ENCODE measurements at places on chromosomes 5 and 9.
A peak's percentile ranks its signal among the peaks of the same experiment; 100 is the strongest.

- DNase-seq = no peak
These were observed 42.9 kb upstream of the F2RL1 start for GRCh38 chr5:76775921-76776320.

GRCh38 chr9:130598188-130598587 is 18.8 kb downstream of the FUBP3 start:
- no peak for DNase-seq

DNA sequence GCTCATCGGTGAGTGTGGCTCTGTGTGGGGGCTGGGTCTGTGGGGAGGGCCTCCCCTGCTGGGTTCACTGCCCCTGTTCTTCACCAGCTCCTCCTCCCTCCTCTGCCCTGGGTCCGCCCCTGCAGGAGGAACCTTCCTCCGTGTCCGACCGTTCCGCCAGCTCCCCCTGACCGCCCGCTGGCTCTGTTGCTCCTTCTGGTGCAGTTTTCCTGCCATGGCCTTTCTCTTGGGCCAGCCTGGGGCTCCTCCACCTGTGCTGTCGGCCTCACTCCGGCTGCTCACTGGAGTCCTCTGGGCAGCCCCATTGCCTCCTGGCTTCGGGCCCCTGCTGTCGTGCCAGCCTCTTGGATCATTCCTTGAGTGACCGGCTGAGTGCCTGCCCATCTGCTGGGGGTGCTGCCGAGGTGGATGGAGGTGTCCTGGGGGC is 12.3 kb downstream of the RNU6ATAC start:
- DNase-seq = no peak

DNA sequence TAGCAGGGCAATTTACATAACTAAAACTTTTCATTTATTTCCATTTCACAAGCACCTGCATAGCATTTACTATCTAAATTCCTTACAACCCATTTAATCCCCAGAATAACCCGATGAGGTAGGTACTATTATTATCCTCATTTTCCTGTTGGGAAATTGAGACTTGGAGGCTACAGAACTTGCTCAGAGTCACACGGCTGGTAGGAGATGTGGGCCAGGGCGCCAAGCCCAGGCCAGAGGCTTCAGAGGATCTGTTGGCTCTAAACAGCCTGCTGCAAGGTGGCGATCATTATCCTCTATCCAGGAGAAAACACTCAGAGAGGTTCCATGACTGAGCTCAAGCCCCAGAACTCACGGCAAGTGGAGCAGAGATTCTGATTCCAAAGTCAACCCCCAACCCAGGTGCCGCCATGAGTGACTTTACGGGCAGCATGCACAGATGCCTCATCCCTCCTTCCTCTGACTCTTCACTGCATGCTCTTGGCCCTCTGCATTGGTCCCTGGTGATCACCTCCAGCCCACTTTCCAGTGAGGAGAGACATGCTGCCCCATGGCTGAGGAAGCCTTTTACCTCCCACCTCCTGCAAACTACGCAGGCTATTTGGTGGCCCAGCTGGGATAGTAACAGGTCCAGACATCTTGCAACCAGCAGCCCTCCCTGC is 168.4 kb upstream of the FSTL4 start:
- DNase-seq = no peak

DNA sequence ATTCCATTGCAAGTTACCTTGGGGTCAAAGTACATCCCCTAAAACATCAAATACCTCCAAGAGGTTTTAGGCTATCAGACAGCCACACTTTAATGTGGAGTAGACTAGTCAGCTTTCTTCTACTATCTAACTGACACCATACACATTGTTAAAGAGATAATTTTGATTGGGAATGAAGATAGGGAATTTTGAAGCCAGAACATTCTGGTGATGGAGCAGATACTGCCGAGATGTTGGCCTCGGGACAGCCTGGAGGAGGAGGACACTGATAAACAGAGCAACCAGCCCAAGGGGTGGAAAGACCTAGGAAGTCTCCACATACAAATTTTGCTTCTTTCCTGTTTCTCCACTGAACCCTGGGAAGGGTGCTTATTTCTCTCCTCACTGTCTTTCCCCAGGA is 14.9 kb downstream of the TJP2 start:
- DNase-seq = no peak

DNA sequence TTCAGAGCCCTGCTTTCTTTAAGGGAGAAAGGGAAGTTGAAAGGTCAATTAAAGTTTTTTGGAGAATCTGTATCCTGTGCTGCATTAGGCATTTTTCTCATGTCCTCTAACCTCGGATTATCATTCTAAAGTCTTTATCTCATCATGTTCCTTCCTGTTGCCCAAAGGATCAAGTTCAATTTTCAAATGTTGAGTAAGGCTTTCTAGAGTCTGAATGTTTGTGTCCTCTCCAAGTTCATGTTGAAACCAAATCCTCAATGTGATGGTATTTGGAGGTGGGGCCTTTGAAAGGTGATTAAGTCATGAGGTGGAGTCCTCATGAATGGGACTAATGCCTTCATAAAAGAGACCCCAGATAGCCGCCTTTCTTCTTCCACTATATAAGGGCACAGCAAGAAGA is 20.2 kb upstream of the TNC start:
- DNase-seq = no peak

GRCh38 chr9:93235300-93235960 is 51.5 kb downstream of the WNK2 start:
- no peak for DNase-seq

DNA sequence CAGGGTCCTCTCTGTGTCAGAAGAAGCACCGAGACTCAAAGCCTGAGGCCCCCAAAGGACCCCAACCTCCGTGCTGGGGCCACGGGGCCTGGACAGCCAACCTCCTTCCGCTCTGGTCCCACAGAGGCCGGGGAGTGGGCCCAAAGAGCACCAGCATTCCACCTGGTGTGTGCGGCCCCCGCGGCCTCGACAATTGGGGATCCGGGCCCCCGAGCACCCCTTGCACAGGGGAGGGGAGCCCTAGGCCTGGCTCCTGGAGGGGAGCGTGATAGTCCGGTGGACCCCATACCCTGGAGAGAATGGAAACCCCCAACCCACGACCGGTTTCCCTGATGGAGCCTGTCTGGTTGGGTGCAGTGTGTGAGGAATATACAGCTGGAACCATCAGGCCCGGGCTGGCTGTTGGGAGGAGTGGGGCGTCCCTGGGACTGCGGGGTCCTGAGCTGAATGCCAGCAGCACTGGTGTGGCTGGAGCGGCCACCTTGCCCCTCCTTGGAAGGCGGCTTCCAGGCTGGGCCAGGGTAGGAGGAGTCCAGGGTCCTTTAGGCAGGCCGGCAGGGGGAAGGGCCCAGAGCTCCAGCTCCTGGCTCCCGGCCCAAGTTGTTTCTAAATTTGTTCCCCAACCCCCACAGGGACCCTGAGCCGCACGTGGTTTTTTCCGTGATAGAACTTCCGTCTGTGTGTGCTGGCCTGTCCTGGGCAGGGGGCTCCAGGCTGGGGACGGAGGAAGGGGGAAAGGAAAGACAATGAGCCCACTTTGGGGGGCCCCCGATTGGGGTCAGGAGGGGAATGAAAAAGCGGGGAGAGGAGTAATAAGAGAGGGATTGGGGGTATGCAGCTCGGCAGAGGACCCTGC is 825 bp upstream of the TOR4A start:
- no peak for DNase-seq

GRCh38 chr9:108766626-108767161 is 89.1 kb downstream of the ACTL7B start:
- DNase-seq = no peak

GRCh38 chr5:128913551-128913950 is 51.7 kb upstream of the SLC27A6 start:
- no peak for DNase-seq

DNA sequence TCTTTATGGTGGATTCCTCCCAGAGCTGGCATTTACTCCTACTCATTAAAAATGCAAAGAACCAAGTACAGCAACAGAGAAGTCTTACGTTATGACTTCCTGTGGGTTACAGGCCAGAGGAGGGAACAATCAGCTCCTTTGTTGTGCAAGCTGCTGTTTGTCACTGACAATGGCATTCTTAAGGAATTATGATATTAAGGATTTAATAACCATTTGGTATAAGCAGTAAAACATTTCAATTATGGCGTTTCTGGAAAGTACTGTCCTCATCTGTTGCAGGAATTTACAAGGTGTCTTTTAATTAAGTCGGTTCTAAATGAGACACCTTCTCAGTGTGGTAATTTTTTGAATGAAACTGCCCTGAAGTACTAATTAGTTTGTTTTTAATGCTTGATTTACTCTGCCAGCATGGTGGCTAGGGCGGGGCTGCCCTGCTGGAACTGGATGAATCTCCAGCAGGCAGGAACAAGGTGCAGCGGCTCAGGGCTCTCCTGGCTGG is 49.1 kb upstream of the VDAC1 start:
- peak; percentile 30 for DNase-seq

- DNase-seq = no peak
These were observed 1532.8 kb upstream of the ACO1 start for GRCh38 chr9:30851600-30851999.

DNA sequence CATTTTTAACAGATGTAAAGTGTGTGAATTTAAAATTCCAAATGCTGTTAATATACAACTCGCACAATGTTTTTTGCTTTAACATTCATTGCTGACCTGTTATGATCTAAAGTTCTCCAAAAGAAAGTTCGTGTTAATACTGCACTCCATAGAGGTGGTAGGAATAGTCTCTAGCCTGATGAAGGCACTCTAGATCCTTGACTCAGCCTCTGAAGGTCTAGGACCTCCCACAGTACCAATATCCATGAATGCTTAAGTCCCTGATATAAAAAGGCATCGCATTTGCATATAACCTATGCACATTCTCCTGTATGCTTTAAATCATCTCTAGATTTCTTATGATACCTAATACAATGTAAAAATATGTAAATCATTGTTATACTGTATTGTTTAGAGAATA is 213.6 kb downstream of the EFNA5 start:
- DNase-seq = no peak

DNA sequence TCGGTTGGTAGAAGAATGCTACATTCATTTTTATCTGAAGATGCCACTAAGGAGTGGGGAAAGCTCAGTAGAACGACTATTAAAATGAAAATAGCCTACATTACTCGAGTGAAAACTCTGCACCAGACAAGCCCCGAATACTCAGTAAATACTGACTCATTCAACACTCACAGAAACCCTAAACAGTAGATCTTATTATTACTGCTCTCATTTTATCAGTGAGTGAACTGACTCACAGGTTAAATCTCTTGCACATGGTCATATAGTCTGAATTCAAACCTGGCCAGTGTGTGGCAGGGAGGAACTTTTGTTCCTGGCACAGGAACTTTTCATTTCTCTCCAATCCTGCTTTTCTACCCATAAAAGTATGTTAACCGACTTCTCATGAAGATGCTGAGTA is 9.6 kb upstream of the PAPPA start:
- DNase-seq = no peak

DNA sequence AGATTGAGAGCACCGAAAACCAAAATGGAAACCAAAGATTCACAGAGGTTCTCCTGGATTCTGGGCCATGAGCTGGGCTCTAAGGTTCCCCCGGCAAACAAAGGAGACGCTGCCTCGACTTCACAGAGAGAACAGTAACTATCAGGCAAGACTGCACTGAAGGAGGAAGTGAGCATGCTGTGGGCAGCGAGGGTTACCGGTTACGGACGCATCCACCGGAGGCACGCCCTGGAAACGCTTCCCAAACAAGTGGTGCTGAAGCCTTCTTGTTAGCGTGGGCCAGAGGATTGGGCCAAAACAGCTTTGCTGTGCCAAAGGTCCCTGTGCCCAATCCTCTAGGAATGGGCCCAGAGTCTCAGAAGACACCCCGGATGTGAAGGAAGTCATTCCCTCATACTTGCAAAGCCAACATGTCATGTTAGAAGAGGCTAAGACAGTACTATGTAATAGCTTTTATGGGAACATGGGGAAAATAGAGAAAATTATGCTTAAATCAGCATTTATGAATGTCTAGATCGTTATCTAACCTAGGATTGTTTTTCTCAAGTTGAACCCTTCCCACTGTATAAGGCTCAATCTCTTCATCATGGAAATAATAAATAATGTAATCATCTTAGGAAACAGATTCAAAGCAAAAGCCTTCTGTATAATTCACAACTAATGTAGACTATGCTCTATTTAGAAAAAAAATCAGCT is 145.4 kb downstream of the GABBR2 start:
- no peak for DNase-seq

DNA sequence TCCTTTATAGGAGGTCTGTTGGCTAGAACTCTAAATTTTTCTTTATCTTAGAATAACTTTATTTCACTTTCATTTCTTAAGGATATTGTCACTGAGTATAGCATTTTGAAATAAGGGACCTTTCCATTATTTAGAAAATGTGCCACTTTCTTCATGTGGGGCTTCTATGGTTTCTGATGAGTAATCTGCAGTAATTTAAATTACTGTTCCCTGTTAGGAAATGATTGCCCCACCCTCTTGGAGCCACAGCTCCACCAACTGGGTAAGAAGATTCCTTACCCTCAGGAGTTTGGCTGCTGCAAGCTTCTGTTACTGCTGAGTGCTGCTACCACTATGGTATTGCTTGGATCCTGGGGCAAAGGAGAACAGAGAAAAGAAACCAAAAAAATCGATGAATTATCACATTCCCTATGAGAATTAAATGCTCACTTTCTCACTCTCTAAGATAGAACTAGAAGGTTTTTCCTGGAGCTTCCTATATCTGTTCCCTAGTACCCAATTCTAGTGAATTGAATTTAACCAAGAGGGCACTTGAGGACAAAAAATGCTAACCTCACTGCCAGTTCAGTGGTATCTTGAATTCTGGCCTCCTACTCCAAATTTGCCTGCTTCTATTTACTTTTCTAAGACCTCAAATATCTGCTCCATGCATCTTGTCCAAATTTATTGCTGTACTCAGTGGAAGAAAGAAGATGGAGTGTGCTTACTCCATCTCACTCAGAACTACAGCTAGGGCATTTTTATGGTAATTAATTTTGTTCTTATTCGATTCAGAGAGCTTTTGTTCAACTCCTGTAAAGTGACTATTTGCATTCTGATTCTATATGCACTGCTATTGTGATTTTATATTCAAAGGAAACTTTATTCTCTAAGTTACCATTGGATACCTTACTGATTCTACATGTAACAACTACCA is 2111.3 kb downstream of the MAT2B start:
- no peak for DNase-seq

- peak; percentile 9 for DNase-seq
These were observed 52.6 kb upstream of the ARAP3 start for GRCh38 chr5:141734501-141735229.

DNA sequence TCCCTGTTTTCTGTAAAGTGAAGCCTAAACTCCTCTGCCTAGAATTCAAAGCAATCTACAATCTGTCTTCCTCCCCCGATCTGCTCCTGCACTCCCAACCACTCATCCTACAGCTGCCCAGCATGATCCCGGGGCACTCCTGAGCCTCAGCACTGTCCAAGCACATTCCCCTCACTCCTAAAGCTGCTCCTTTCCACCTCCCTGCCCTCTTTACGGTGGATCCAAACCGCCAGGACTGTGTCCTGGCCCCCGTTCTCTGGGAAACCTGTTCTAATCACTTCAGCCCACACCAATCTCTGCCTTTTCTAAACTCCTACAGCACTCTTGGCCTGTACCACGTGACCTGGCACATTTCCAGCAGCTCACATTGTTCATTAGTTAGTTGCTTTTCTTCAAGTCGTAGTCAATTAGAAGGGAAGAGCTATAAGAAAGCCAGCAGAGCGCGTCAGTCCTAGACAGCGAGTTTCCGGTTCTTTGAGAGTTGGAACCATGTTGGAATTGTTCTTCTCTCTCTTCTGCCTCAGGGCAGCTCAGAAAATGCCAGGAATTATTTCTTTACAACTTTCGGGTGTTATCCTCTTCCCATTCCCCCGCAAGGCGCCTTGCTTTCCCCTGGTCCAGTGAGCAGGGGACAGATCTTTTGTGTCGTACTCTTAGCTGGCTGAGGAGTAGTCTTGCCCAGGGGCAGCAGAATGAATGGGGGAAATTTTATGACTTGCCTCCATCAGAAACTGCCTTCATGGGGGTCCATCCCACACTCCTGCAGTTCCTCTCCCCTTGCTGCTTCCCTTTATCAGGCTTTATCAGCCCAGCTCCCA is 60.7 kb downstream of the NRG2 start:
- DNase-seq = no peak

- no peak for DNase-seq
These were observed 111.1 kb upstream of the IFNK start for GRCh38 chr9:27412963-27413362.
